Calu3 (cell line): ENCODE measurements at places on chromosomes 11 and 22. TPM values are rescaled to one million over a fixed set of nuclear protein-coding genes. Genes with fewer than 3 reads are reported as not detected.

SLC25A22 gene
- 44.5 and 53.6 TPM in 2 replicates for total RNA-seq

DNA sequence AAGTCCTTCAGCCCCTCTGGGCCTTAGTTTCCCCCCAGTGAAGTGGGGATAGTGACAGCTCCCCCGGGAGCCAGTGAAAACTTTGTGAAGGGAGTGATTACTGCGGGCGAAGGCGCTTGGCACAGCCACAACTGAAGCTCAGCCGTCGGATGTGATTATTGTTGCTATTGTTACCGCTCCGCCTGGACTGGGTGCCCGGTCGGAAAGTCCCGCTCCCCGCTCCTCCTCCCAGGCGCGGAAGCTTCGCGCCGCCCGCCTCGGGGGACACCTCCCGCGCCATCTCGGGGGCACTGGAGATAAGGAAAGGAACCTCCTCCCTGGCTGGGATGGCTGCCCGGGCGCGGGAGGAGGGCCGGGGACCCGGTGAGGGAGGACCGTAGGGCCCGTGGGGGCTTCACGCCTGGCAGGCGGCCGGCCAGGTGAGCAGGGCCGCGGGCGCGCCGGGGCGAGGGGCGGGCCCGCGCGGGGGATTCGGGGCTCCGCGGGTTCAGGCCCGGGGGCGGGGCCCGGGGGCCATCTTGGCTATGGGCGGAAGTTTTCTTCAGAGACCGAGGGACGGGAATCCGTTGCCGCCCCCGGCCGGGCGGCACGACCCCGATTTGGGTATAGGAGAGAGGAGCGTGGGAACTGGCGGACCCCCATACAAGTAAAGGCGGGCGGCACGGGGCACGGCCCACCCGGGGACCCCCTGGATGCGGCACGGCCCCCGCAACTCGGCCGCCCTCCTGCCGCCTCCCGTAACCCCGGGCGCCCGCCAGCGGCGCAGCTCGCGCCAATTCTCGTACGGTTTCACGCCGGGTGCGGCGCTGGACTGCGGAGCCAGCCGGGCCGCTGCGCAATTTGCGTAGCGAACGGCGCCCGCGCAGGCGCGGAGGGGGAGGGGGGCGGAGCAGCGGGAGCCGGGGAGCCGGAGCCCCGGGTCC lies at the start of gene GPR137:
Gene GPR137 (plus strand): TSS at position 887 of the 923 bp plus-strand sequence. CDS start 677 bp downstream, outside the sequence.
- peak; percentile 87 for DNase-seq

KREMEN1 gene
- 2.1 and 2.8 TPM in 2 replicates for total RNA-seq

MFNG gene
- 19.0 and 22.1 TPM in 2 replicates for total RNA-seq

DNA sequence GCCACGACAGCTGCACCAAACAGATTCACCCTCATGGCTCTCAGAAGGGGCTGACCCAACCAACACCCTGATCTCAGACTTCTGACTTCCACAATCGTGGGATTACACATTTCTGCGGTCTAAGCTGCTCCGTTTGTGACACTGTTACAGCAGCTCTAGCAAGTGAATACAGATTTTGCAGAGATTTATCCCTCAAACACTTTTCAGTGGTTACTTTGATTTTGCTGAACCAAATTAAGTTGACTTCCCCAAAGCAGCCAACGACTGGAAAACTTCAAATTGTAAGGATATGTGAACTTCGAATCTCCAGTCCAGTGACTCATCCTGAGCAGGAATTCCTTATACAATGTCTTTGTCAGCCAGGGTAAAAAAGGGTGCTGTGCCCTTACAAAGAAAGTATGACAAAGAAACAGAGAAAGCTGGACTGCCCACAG lies 14.8 kb upstream of the INCENP start:
- DNase-seq, result no peak

MMP12 gene
- not detected in 2 replicates for total RNA-seq

DNA sequence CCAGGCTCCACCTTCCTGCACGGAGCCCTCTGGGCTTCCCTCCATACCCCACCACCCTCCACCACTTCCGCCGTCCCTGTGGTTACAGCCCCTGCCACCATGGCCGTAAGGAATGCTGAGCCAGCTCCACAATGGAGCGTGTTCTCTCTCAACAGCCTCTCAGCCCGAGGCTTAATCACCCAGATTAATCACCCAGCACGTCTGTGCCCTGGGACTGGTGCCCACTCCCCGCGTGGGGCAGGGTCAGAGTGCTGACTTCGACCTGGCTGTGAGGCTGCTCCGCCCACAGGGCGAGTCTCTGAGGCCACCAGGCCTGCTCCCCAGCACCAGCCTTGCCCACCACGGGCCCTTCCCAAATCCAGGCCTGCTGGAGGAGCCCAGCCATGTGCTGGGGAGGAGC lies 4.0 kb upstream of the TH start:
- no peak for DNase-seq

- no peak for DNase-seq
These were observed 41.0 kb downstream of the PAMR1 start for GRCh38 chr11:35484435-35484834.

DNA sequence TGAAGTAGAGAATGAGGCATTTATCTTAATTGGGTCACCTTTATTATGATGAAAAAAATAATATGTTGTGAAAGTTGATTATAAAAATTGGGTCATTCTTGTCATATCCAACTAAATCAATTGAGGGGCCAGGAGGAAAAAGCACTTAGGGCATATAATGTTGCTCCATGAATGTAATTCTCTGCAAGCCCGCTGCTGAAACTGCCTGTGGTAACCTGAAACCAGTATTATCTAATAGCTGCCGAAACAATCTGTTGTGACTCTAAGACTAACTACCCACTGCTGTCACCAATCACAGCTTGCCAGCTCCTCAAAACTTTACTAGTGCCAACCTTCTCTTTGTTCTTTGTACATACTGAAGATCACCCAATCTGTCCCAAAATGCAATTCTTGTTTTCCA lies 115.8 kb downstream of the ATG16L2 start:
- peak; percentile 4 for DNase-seq

OR2AG1 gene
- total RNA-seq, result not detected in 2 replicates

DNA sequence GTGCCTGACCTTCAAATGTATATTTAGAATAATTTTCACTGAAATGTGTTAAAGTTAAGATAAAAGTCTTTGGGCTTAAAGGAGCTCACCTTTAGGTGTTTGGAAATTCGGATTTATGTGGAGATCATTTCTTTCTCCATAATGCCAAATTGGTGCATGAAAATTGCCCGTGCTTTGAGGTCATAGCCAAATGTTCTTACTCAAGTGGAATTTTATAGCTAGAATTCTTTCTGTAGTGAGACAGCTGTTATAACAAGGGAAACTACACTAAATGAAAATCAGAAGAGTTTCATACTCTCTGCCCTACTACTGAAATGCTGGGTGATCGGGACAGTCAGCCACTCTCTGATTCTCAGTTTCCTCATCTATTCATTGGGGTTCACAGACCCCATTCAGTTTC lies 89.5 kb upstream of the DBX1 start:
- DNase-seq, result no peak

DNA sequence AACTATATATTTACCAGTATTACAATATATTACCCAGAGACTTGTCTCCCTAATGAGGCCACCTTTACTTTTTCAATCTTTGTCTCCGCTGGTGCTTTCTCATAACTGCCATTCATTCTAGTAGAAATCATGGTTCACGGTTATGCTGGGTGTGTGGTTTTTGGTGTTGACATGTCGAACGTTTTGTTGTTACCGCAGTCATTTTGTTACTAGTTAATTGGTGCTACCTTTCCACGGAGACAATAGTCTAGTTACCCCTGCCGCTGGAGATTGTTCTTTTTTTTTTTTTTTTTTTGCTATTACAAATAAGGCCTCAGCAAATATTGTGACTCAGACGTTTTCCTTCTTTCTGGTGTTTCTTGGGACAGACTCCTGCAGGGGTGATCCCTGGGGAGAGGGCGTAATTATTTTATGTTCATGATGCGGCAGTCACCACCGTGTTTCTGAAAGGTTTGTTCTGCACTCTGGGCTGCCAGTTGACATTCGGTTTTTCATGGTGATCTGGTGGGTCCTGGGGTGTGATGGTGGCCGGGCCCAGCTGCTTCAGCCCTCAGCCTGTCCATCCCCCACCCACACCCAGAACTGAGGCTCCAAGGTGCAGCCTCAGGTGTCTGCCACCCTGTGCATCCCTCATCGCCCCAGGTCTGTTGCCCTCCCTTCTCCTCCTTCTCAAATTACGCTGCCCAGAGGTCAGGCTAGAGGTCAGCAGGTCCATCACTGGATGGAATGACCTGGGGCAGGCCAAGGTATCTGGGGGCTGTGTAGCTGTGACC lies 28.6 kb downstream of the LRP5 start:
- DNase-seq, result no peak

DNA sequence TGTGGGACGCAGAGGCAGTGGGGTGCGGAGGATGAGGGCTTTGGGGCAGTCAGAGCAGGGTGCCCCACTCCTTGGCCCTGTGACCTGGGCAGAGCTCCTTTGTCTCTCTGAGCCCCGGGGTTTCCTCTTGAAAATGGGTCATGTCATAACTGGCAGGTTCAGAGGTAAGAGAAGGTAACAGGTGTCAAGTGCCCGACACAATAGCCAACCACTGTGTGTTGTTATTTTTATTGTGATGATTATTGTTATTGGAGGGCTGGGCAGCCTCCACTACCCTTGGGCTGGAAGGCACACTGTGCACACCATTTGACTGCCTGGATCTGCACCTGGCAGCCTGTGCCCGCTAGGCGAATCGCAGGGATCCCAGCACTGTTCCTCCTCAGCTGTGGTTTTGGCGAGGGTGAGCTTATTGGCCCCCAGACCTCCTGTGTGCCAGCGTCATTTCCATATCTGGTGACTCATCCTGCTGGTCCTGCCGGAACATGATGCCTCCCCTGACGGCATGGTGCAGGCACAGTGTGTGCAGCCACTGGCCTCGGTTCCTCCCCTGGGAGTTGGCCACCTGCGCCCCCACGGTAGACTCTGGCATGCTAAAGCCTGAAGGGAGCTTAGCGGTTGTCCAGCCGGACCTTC lies 15.4 kb upstream of the SOX10 start:
- peak; percentile 83 for DNase-seq

DNA sequence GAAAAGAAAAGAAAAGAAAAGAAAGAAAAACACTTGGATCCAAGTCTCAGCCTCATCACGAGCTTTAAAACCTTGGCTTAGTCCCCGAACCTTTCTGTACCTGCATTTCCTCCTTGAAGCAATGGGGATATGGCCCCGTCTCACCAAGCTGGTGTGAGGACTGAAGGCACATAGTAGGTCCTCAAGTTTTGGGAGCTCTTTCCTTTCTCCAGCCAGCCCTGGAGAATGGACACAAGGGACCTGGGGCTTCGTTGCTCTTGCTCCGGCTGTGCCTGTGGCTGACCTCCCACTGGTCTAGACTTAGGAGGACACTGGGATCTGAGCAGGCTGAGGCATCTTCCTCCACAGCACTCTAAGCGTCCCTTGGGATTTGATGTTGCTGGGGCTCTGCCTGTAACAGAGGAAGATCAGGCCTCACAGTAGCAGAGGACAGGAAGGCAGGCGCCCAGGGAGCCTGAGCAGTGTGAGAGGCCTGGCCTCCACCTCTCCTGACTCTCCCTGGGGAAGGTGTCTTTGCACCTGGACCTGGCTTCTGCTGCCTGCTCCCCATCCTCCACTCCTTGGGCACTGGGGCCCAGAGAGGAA lies 32.8 kb downstream of the KCNC1 start:
- DNase-seq, result no peak

DNA sequence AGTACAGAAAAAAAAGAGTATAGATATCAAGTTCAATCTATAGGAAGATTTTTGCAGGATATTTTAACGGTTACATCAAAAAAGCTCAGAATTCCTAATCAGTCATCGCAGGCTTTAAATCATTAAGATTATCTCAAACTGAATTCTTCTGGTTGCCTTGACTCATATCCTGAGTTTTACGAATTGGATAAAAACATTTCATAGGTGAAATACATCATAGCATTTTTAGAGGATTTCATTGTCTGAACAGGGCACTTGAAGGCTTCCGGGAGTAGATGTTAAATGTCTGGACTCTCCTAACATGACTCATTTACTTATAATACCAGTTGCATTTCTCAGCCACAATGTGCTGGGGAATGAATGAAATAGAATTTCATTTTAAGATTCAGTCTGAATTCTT lies 2216.6 kb upstream of the RAG2 start:
- no peak for DNase-seq

- peak; percentile 24 for DNase-seq
These were observed 317 bp downstream of the BDNF start for GRCh38 chr11:27699926-27700350.

TIMP3 gene
- total RNA-seq, result 9.1 and 12.3 TPM in 2 replicates

LINC01488 gene
- not detected in 2 replicates for total RNA-seq

DNA sequence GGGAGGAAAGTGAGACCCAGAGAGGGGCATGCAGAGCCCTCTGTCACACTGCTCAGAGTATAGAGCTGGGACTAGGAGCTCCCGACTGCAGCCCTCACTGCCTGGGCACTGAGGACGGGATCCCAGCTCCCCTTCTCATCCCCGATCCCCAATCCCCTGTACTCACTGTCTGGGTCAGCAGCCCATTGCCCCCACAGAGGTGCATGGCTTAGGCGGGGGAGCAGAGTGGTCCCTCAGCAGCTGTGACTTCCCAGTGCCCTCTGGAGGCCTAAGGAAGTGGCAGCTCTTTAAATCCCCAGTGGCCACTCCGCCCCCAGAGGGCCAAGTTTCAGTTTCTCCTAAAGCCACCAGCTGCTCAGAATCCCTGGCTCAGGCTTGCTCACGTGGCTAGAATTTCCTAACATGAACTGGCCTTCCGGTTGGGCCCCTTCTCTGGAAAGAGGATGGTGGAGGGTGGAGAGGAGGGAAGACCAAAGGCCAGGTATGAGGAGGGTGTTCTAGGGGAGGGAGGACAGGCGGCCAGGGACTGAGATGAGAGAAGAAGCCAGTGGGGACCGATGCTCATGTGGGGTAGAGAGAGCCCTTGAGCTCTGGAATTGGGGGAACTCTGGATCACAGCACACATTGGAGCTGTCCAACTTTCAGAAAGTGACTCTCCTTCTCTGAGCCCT lies at the start of gene BATF2:
Gene BATF2 (minus strand): TSS at position 262 of the 671 bp plus-strand sequence. CDS start 57 bp downstream, at position 205.
- peak; percentile 84 for DNase-seq

DNA sequence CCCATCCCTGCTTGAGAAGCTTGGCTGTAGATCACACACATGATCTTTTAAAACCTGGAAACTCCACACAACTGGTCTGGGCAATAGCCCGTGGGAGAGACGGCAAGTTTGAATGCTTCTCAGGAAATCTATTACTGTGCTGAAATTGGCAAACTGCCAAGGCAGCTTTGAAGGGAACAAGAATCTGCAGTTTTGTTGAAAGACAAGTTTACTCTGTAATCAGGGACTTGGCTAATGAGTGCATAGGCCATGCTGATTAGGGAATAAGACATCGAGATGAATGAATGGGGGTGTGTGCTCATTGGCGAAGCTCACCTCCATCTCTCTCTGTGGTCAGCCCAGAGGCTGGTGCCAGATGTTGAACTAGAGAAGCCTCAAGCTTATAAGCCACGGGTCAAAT lies 218.8 kb downstream of the HIPK3 start:
- DNase-seq, result peak; percentile 48

DNA sequence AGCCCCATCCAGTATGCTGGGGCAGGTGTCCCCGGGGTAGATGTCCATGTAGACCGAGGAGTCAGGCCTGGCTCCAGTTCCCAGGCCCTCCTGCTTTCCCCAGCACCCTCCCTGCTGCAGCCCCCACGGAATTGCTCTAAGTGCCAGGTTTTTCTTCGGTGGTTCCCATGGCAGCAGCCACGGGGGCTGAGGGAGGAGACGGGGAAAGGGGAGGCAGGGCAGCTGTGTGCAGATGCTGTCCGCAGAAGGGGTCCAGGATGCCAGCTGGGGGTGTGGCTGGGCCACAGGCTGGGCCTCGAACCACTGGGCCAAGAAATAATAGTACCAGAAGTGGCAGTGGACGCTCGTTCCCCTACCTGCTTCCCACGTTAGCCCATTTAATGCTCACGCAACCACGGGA lies 25.0 kb downstream of the SHISAL1 start:
- no peak for DNase-seq
